ENCODE measurements at places on chromosomes 12 and 14. TPM values are rescaled to one million over a fixed set of nuclear protein-coding genes. Genes with fewer than 3 reads are reported as not detected.

The IAPP gene
- polyA plus RNA-seq = not detected

DNA sequence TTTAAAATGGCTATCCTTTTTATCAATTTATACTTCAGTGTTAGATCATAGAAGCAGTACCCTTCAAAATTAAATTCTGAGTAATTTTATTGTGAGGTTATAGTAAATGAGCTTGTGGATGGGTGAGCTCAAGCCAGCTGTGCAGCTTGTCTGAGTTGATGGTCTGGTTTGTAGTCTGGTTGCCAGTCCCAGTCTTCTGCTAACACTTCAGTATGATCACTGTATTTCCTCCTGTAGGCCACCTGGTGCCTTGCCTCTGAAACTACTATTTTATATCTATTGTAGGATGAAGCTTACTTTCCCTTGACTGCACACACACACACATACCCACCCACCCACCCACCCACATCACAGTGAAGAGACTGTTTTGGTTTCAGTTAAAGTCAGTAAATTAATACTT lies 496.4 kb downstream of the PCNX1 start:
- DNase-seq = no peak

DNA sequence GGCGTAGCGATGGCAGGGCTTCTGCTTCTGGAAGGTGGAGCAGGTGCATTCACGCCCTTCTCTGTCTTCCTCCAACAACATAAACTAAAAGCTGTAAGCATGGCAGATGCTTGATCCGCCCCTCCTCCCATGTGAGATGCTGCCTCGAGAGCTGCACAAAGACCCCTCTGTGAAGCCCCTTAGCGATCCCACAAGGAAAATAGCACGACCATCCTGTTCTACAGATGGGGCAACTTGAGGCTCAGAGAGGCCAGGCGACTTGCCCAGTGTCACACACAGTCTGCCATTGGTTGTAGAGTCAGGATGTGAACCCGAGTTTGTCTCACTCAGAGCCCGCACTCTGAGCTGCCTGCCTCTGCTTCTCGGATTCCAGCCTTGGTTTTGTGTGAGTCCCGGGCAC lies 144.4 kb downstream of the SCARB1 start:
- DNase-seq = no peak

DNA sequence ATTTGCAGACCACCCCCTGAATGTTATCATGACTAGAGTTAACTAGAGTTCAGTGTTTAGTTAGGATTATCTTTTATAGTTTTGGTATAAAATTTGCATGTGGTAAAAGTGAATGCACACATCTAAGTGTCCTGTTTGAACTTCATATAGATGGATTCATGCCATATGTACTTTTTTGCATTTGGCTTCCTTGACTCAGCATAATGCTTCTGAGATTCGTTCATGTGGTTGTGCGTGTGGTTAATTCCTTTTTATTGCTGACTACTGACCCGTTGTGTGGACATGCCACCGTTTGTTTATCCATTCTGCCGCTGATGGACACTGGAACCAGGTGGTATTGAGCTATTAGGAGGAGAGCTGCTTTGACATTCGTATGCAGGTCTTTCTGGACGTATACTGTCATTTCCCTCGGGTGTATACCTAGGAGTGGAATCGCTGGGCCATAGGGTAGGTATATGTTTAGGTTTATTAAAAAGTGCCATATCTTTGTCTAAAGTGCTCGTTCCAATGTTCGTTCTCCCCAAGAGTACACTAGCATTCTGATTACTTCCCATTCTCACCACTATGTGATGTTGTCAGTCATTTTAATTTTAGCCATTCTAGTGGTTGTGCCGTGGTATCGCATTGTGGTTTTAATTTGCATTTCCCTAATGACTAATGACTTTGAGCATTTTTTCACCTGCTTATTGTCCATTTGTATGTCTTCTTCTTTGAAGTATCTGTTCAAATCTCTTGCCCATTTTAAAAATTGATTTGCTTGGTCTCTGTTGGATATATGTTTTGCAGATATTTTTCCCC lies 37.7 kb downstream of the RIN3 start:
- DNase-seq = no peak

DNA sequence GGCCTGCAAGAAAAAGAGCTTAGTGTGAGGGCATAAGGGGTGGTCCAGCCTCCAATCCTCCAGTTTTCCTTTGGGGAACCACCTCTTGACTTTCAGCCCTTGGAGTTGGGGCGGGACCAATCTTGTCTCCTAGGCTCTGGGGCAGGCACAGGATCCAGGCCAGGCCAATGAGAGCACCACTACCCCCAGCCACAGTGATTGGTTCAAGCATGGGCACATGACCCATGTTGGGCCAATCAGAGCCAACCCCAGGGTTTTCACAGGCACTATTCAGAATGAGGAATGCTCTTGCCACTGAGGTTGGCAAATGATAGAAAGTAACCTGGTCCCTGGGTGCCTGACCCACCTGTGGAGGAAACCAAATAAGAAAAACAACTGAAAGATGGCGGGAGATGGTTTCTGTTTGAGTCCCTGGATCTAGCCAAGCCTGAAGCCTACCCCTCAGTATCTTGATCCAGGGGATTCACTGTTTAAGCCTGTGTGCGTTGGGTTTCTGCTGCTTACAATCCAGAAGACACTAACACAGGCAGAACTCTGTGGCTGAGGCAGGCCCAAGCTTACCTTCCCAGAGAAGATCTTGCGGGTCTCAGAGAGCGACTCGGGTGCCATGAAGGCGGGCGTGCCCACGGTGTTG lies 42.9 kb downstream of the P2RX4 start:
- no peak for DNase-seq

DNA sequence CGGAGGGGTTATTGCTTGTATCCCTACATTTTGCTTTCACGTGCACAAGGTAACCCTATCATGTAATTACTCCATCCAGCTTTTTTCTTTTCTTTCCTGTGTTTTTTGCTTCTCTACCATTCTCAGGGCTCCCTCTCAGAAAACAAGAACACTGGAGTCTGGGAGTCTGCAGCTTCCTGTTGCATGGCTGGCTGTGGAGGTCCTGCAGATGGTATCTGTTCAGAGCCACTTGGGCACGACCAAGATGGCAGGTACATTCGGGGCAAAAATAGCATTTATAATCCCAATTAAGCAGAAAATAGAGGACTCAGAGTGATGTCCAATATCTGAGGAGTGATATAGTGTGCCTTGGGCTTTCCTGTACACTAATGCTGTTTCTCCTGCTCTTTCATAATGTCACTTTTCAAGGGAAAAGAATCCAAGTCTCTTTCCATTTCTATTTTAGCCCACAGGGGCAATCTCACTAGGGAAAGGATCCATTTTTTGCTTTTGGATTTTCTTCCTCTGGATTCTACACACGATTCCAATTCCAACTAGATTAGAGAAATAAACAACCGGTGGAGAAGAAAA lies 3.2 kb upstream of the NUMB start:
- no peak for DNase-seq
